ENCODE measurements at places on chromosomes 1 and 21.

GRCh38 chr1:62687421-62687902 is 724 bp downstream of the DOCK7 start:
- peak; percentile 12 for DNase-seq

GRCh38 chr1:32925403-32926162 is 24.4 kb upstream of the TMEM54 start:
- DNase-seq = no peak

GRCh38 chr1:93595266-93595665 is 86.4 kb downstream of the BCAR3 start:
- no peak for DNase-seq

- no peak for DNase-seq
Observed at GRCh38 chr1:171852272-171852671, 11.0 kb downstream of the DNM3 start.

DNA sequence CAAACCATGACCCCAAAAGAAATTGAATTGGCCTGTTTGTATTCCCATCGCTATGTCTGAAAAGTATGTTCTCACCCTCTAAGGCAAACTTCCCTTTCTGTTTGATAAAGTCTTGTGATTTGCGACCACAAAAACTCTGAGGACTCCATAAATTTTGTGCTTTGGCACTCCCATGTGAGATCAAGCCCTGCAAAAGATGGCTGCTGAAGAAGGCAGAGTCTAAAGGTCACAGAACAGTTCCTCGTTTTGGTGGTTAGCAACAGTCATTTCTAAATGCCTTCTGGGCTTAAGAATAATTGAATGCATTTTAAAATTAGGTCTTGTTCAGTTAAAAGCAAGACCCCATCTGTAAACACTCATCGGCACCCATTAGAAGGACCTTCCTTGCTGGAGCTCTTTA is 441.6 kb downstream of the OMA1 start:
- DNase-seq = no peak

GRCh38 chr1:1058088-1058905 is 15.8 kb downstream of the RNF223 start:
- no peak for DNase-seq

DNA sequence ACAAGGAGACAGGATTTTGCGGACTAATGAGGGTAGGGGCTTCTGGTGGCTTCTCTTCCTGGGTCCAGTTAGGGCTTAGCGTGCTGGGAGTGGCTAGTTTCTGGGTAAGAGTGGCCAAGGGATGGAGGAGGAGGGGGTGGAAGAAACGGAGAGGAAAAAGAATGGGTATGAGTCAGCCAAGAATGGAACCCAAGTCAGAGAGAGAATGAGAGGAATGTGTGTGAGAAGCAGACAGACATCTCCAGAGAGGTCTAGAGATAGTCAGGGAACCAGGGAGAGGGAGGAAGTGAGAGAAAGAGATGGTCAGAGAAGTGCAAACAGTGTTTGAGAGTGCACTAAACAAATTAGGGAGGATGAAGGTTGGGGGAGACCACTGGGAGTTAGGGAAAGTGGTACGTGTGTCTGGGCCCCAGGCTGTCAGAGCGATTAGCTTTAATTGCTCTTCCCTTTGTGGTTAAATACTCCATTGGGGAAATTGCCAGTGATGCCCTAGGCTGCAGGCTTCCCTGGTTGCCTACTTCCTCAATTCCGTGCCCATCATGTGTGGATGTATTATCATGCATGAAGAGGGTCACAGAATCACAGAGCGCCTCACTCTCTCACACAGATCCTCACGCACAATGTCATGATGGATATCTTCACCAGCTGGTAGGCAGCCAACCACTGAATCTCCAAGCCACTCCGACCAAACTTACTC is 1.4 kb downstream of the PEA15 start:
- DNase-seq = no peak

- DNase-seq = no peak
Observed at GRCh38 chr1:216450227-216450626, 27.0 kb upstream of the USH2A start.

DNA sequence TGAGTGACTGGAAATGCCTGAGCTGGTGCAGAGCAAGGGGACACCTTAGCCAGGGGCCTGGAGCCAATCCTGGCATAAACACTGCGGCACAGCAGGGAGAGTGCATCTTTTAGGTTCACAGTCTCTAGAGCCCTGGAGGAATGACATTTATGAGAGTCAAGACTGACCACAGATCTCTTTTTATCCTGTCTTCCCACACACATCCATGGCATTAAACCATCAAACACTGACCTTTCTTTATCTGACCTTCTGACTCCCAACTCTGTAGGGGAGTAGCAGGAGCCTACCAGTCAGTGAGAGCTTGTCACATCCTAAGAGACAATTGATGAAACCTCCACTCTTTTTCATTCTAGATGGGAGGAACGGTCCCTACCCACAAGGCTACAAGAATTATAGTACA is 7.9 kb downstream of the CD34 start:
- no peak for DNase-seq

DNA sequence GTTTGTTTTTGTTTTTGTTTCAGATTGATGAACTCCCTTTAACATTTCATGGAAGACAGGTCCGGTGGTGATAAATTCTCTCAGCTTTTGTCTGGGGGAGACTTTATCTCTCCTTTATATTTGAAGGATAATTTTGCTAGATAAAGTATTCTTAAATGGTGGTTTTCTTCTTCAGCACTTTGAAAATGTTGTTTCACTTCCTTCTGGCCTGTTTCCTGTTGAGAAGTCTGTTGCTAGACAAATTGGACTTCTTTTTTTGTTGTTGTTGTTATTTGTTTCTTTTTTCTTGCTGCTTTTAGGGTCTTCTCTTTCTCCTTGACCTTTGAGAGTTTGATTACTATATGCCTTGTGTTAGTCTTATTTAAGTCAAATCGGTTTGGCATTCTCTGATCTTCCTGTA is 50.8 kb downstream of the CRP start:
- no peak for DNase-seq

All from activated T-helper 2 cell treated with anti-CD3 and anti-CD28 coated beads, Interferon-gamma antibody, Interleukin-2, Interleukin-4, amounts not matched to agents 10 μg/mL and 5 μg/mL and 100 μg/mL, durations not matched to agents 14 hours and 24 hours and 36 hours (primary cell).